Lower lobe of right lung (tissue), 2 donors: ENCODE measurements at places on chromosomes 16 and 17. TPM values are rescaled to one million over a fixed set of nuclear protein-coding genes. Genes with fewer than 3 reads are reported as not detected.
A peak's percentile ranks its signal among the peaks of the same experiment; 100 is the strongest.

- no peak for DNase-seq
These were observed 321.1 kb downstream of the HS3ST3B1 start for GRCh38 chr17:14621826-14622614.

DNA sequence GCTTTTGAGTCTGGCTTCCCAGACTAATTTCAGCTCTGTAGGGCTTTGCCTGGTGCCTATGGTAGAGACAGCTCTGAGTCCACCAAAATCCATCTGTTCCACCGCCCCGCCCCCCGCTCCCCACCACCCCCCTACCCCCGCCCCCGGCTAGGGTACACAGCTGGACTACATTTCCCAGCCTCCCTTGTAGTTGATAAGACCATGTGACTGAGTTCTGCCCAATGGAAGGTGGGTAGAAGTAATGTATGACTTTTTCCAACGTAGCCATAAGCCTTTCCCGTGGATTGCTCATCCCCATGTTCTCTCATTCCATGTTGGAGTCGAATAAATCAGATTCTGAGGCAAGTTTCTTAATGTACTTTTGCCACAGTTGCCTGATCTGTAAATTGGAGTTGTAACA, 786.7 kb upstream of the EEF2KMT start:
- no peak for DNase-seq

DNA sequence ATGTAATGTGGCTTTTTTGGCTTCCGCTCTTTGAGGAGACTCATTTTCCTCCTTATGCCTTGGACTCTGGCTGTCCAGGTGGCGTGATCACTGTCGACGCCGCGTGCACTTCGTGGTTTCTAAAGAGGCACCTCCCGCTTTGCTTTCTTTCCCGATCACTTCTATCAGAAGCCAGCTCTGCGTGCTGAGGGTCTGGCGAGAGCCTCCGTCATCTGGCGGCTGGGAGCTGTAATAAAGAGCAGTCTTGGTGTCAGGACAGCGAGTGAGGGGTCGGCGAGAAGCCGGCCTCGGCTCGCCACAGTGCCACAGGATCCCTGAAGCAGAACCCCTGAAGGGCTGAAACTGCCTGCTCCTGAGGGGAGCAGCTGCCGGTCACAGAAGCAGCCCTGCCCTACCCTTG, 7.4 kb downstream of the ZNF750 start:
- no peak for DNase-seq

GRCh38 chr16:57946181-57946801, 24.6 kb downstream of the CNGB1 start:
- DNase-seq, result no peak

DNA sequence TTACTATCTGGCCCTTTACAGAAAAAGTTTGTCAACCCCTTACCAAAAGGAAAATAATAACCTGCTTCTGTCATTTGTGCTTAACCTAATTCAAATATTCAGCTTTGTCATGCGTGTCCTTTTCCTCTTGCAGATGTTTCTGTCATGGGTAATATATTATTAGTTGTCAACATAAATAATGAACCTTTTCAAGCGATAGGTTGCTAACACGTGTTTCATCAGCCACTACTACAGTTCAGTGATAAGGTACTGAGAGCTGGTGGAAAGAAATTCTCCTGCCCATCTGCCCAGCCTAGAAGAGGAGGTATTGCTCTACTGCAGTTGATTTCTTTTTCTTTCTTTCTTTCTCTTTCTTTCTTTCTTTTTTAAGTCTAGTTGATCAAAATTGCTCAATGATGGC, 12.0 kb upstream of the SRSF1 start:
- DNase-seq, result no peak

- no peak for DNase-seq
These were observed 39.9 kb downstream of the SNX29 start for GRCh38 chr16:12016291-12016947.

DNA sequence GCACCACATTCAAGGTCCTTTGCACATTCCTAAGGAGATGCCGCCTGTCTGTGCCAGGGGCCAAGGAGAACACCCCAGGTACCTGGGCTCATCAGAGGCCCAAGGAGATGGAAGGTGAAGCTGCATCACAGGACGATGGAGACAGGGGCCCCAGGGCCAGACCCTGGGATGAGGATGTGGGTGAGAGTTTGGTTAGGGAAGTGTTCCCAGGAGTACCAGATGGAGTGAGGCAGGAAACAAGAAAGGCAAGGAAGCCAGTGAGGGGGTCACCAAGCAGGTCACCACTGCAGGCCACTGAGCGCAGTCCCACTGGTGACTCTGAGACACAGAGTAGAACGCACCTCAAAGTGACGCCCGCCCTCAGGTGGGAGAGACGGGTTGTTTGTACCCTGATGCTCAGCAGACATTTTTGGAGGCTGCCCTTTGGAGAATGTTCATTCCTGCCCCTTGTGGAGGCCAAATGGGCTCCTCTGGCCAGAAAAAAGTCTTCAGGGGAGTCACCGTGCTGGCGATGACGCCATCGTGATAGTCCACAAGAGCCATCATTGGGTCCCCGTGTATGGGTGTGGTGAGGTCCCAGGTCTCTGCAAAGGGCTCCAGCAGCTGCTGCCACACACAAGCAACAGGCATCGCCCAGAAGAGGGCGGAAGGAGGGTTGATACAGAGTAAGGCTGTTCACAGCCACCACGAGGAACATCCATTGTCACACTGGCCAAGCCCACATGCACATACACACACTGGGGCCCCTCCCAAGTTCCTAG, 57.5 kb downstream of the BEAN1 start:
- no peak for DNase-seq

GRCh38 chr17:80873307-80873951, 118.2 kb upstream of the CHMP6 start:
- DNase-seq, result peak; percentile 44

- DNase-seq, result no peak
These were observed 2.3 kb downstream of the TOP2A start for GRCh38 chr17:40415390-40415789.

DNA sequence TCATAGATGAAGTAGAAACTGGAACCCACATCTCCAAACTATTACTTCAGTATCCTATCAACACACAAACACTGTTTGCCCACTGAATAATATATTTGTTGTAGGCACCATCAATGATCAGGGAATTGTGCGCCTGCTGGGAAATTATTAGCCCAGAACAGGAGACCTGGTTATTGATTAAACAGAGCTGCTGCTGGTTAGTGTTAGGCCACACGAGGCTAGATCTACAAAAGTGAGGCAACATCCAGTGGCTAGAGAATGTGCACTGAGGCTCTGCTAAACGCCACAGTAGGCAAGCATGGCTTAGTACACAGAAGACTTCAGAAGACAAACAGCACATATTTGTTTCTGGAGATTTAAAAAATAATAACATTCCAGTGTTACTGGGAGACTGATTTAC, 11.0 kb downstream of the ABHD15 start:
- DNase-seq, result no peak

KRT17 gene
- 2.6 TPM for total RNA-seq
